ENCODE measurements at places on chromosomes 6 and 20.
A peak's percentile ranks its signal among the peaks of the same experiment; 100 is the strongest.

DNA sequence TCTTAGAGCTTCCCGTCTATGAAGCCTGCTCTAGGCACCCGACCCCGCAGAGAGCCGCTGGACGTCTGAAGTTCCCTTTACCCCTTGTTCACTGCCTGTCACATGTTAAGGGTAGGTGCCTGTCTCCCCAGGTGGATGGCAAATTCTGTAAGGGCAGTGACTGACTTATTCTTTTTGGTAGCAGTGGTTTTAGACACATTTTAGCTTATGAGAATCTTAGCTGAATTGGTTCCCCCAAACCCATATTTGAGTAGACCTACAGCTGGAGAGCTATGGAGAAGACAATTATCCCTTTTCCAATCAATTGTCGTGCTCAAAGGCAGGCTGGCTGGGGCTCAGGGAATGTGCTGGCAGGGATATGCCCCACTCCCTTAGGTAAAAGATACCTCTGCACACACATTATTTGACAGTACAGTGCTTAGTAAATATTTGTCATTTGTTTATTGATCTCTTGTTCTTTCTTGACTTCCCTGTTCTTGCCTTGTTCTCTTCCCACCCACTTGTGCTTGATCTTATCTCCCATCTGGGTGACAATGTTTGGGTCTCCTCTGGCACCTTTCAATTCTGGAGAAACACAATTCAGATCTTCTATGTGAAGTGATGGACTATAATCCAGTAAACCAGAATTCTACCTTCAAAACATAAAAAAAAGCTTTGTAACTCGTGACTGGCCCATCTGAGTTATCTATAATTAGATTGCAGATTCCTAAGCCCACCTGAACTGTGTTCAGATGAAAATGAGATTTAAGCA, 114.3 kb upstream of the SLC2A12 start:
- DNase-seq: no peak

DNA sequence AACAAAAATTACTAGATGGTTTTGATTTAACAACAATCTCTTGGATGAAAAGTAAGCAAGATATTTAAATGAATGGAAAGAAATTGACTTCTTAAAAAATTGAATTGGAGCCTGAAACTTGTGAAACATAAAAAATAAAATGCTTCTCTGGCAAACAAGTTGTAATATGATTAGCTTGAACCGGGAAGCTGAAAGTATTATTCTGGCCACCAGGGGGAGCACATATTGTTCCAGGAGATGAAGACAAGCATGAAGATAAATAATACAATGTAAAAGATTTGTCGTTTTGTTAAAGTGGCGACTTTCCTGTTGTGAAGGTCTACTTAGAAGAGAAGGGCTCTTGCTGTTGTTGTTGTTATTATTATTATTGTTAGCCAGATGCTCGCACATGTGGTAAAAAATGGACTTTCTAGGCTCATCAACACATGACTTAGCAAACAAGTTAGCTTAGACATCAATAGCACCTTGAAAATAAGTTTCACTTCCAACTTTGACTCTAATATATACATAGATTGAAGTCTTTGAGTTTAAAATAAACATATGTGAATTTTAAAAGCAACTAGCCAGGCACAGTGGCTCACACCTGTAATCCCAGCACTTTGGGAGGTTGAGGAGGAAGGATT, 14.2 kb downstream of the PAX1 start:
- DNase-seq: peak; percentile 45

DNA sequence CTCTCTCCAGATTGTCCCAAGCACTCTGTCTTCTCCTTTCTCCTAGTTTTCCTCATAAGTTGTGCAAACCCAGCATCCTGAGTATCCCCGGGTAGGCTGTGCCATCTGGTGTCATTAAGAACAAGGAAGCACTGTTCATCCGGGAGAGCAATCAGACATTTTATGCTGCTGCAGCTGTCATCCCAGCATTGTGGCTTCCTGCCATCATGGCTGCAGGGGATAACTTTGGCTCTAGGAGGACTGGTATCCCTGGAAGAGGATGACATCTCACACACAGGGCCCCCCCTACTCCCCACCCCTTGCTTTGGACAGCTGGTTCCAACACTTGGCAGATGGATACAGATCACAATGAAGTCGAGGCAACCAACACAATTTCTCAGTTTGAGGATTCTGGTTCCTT, 1195.1 kb upstream of the MAP3K7 start:
- DNase-seq: peak; percentile 22

DNA sequence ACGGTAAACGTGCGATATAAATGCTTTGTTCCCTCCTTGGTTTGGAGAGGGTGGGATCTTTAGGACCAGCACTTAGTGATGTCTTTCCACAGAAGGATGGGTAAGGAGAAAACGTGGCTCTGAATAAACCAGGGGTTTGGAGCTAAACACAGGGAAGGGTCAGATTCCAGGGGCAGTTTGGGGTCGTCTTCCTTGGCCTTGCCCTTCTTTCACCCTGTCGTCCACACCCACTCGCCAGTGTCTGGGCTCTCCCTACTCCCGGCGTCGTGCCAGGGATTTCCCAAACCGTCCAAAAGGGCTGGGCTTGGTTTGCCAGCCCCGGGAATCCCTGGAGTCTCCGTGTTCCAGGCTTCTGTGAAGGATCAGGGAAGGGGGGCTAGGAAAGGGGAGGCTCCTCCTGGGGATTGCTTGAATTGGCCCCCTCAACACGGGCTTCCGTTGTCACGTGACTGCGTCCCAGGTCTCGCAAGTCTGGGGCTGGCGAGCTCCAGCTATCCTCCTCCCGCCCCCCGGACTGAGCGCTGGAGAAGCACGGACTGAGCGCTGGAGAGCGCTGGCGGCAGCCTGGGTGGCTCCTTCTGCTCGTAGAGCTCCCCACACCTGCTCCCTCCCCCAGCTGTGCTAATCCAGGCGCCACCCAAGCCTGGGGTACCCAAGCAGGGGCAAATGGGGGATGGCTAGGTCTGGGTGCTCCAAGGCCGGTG, 9.4 kb upstream of the ARMC12 start:
- DNase-seq: peak; percentile 67

DNA sequence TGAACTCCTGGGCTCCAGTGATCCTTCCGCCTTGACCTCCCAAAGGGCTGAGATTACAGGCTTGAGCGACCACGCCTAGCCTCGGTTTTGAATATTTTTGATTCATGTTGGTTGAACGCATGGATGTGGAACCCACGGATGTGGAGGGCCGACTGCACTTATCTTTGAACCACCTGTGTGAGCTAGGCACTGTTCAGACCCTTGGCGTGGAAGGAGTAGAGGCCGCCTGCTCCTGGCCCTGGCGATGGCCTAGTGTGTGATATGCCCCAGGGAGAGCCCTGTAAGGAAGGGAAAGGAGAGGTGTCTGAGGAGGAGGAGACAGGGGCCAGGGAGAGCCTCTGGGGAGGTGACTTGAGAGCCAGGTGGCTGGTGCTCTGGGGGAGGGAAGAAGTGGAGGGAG, 64.3 kb downstream of the BCAS4 start:
- DNase-seq: no peak

- DNase-seq: no peak
Measured at GRCh38 chr6:2563635-2564034, 187.1 kb downstream of the MYLK4 start.

DNA sequence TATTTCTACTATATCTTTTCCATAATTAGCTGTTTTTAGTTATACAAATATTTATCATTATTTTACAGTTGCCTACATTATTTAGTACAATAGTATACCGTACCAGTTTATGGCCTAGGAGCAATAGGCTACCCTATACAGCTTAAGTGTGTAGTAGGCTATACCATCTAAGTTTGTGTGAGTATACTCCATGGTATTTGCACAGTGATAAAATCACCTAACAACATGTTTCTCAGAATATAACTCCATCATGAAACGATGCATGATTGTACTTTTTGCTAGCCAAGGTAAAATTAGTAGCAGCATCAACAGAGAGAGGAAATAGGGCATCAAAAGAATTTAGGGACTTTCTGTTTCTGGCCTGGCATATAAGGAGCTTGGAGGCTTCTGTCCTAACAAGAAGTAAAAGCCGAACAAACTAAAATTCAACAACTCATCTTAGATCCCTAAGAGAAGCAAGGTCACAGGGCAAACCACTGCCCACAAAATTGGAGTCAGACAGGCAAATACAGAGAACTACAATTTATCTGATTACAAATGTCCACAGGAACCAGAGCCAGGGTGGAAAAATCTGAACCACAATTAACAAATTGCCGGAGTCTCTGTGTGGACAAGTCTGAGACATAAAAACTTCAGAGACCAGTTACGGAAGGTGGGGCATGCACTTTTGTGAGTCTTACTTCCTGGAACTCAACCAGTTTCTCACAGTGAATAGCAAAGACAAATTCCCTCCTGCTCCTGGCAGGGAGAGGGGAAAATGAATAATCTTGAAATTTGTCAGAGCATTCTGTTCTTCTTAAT, 671.4 kb downstream of the RFPL4B start:
- no peak for DNase-seq

Measured in NCI-H1092 treated with DMSO at 0.1 percent for 48 hours (cell line).